ENCODE measurements at places on chromosomes 6 and 20.

DNA sequence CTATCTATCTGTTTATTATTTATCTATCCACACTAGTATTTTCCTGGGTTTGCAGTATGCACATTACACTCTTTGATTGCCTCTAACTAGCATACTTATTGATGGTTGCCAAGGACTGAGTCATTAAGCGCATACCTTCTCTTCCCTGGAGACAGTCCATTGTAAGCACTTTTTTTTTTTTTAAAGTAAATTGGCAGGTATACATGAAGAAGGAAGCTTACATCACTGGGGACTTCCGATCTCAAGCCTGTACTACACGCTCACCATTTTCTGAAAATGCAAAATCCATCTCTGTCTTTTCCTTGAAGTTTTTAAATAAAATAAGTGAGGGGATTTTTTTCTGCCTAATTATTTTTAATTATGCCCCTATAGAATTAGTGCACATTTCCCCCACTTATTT, 63.5 kb downstream of the HMGN3 start:
- DNase-seq, result no peak

- DNase-seq, result no peak
These were observed 26.3 kb downstream of the SUN5 start for GRCh38 chr20:32978009-32978335.

DNA sequence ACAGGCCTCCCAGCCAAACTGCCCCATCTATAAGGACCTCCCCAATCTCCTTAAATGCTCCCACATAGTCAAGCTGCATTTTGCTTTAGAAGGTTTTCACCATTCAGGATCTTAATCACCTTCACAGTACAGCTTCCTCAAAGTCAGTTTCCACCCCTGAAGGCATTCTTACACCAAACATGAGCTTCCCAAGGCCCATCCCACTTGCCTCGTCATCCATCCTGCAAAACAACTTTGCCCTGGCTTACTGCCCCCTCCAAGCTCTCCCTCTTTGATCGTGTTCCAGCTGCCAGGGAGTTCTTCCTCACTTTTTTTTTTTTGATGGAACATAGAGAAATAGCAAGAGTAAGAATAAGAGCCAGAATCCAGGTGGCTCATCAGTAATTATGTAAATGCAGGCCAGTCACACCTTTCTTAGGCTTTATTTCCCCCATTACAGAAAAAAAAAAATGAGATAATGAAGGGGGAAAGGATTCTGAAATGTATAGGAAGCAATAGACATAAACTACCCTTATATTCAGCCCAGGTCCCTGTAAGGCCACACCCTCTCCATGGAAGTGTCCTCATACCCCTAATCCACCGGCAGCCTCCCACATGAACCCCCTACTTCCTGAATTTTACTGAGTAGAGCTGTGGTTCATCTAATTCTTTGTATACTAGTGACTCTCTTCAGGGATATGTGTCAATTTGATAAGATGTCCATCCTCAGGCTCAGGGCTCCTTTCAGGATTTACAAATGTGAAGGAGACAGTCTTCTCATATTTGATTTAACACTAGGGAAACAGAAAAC, 12.7 kb downstream of the TRIM27 start:
- no peak for DNase-seq

GRCh38 chr6:14673201-14673600, 555.6 kb downstream of the CD83 start:
- no peak for DNase-seq

DNA sequence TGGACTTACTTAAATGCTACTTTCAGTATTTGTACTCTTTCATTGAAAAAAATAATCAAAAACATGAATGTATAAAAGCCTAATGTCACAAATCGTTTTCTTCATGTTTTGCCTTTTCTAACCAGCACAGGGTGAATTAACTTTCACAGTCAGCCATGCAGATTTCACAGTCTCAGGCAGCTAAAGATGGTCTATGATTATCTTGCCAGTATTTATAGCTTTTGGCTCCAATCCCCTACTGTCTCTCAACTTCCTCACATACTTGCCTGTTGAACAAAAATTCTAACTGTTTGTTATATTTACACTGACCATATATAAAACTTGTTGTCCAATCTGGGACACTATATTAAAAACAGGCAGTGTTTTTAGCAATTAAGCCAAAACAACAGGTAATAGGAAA, 358.2 kb downstream of the ARHGAP18 start:
- no peak for DNase-seq

GRCh38 chr20:12941025-12941424, 67.7 kb upstream of the SPTLC3 start:
- DNase-seq, result no peak

GRCh38 chr6:109799129-109799528, 108.0 kb downstream of the FIG4 start:
- no peak for DNase-seq

DNA sequence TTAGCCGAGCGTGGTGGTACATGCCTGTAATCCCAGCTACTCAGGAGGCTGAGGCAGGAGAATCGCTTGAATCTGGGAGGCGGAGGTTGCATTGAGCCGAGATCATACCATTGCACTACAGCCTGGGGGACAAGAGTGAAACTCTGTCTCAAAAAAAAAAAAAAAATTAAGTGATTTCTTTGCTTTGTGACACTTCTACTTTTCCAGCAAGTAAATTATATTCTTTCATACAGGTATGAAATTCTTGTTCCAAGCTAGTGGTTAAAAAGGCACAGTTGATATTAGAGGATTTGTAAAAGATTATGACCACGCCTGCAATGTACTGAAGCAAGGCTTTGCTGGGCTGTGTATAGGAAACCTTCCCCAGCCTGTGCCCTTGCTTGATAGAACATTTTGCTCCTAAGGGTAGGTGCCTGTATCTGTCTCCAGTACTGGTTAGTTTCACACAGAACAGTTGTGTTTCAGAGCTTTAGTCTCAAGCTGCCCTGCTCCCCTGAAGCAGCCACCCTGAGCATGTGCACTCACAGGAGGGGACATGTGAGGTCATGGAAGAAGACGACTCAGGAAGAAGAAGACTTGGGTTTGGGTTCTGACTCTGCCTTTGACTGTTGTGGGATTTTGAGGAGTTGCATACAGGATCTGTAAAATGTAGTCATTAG, 10.2 kb downstream of the PTPN1 start:
- DNase-seq, result no peak

- DNase-seq, result no peak
These were observed 189.9 kb downstream of the CENPW start for GRCh38 chr6:126529637-126530362.

DNA sequence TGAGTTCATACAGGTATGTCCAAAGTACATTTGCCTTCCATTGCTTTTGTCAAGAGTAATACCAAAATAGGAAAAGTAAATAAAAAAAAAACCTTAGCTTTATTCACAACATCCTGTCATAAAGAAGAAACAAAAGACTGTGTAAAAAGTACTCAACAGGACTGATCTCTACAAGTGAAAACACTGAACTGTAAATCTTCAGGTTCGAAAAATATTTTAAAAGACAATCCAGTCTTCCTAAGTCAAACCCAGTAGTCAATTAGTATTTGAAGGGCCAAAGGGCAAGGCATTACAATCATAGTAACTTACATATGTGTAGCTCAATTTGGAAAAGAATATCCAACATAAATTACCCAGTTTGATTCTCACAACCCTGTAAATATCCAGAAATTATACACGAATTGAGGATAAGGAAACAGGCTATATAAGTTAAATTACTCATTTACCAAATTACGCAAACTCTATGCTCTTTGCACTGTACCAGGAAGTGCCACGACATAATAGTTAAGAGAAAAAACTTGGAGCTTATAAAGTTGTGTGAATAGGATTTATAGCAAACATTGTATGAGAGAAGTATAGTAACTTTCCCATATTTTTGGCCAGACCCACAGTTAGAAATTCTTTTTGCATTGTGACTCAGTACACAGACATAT, 21.2 kb downstream of the PTPRK start:
- no peak for DNase-seq

DNA sequence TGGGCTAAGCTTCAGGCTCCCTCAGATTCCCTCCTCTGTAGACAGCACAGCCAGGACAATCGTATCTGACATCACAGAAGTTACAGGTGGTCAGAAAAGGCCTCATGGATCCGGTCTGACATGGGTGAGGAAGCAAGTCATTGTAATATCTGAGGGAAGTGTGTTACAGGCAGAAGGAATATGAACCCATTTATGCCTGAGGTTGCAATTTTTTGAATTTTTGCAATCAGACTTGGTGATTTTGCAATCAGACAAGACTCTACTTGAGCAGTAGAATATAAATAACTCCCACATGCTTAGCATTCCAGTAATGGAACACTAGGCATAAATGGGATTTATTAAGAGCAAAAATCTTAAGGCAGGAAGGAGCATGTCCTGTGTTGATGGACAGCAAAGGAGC, 52.1 kb downstream of the CBLN4 start:
- no peak for DNase-seq

DNA sequence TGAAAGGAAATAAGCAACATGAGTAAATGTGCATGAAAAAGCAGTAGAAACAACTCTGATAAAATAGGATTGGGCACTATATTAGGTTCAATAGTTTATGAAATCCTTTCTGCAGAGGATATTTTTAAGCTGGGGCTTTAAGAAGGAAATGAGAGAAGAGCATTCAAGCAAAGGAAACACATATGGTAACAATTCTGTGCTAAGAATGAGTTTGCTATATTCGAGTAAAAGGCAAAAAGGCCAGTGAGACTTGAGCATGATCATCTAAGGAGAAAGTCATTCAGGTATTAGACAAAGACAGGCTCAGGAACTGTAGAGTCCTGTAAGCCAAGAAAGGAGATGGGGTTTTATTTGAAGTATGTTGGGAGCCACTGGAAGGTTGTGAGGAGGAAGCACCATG, 387.1 kb upstream of the FLRT3 start:
- no peak for DNase-seq

- DNase-seq, result no peak
These were observed 82.1 kb downstream of the SLC23A2 start for GRCh38 chr20:4919047-4919704.

DNA sequence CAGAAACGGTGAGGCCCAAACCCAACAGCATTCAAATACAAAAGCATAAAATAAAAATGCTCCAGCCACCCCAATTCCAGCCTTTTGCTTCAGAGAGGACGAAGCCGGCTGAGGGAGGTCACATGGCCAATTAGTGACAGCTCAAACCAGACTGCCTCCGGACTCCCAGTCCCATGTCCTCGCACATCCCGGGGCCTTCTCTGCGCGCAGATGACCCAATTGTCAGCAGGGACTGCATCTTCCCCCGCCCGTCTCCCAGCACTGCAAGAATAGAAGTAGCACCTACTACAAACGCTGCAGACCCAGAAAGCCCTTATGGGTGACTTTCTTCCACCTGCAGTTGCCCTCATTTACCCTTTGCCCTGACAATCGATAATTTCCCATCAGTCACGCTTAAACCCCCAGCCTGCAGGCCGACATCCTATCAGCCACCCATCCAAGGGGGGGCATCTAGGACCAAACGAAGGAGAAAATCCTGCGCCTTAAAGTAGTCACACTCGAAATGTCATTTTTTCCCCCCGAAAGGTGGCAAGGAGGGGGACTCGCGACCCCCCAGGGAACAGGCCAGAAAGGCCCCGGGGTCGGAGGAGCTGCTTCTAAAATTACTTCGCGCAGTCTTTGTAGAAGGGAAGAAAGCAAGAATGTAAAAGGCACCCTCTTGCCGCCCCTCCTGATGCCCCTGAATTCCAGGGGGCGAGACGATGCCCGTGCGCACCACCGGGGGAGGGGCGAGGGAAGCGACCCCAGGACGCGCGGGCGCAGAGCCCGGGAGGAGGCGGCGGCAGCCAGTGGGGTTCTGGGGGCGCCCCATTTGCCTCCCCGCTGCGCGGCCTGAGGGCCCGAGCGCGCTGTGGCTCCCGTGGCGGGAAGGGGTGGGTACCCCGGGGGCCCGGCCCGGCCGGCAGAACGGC, 792 bp downstream of the SLC23A2 start:
- DNase-seq, result no peak

- DNase-seq, result no peak
These were observed 33.4 kb downstream of the KCNS1 start for GRCh38 chr20:45067558-45067957.

DNA sequence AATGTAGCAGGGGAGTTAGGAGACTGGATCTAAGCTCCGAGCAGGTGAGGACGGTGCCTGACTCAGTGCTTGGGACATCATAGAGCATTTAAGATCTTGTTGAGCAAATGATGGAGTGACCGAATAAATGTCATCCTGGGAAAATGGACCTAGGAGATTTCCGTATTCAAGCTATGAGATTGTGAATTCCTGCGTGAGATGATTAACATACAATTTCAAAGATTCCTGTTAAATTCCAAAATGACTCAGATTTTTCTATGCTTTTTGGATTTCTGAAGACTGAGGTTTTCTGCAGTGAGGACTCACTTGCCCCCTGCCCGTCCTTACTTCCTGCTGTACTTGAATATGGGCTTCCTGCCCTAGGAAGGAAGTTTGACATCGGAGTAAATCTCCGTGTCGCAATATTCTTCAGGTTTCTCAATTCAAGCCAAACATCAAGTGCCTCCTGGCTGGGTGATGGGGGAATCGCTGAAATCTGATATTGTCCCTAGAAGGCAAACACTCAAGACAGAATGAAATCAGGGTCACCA, 5.2 kb downstream of the SYTL3 start:
- DNase-seq, result no peak

DNA sequence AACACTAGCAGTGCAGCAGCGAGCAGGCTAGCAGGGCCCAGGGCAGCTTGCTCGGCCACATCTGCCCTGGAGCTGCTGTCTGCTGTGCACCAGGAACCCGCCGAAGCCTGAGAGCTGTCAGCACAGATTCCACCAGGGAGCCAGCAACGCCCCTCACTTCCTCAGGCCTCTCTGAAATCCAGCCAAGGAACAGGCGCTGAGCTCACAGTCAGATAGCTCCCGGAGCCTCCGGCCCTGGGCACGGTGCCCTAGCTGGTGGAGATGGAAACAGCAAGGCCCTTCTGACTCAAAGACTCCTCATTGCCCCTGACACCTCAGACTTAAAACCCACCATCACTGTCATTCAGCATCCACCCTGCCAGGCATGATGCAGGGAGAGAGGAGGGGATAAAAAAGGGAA, 839.4 kb downstream of the MAFB start:
- no peak for DNase-seq

- DNase-seq, result no peak
These were observed 181.0 kb downstream of the ZMYND8 start for GRCh38 chr20:47175493-47175892.

- no peak for DNase-seq
These were observed 203.4 kb upstream of the STXBP5 start for GRCh38 chr6:147000545-147001488.

- DNase-seq, result no peak
These were observed 33.5 kb upstream of the LRFN2 start for GRCh38 chr6:40620574-40621240.

GRCh38 chr6:49556429-49556837, 6.0 kb downstream of the C6orf141 start:
- no peak for DNase-seq

DNA sequence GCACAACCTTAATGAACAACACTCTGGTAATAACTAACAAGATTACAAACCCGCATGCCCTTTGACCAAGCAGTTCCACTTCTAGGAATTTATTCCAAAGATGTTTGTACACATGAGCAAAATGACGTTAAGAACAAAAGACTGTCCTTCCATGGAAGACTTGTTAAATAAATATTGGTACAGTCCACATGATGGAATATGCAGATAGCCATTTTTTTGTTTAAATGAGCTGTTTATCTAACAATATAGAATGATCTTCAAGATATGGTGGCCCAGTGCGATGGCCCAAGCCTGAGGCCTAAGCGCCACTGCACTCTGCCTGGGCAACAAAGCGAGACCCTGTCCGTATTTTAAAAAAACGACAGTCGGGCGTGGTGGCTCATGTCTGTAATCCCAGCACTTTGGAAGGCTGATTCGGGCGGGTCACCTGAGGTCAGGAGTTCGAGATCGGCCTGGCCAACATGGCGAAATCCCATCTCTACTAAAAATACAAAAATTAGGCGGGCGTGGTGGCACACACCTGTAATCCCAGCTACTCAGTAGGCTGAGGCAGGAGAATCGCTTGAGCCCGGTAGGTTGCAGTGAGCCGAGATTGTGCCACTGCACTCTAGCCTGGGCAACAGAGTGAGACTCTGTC, 7.4 kb upstream of the AHCY start:
- DNase-seq, result no peak

Measured in SIG-M5 (cell line).